ENCODE measurements at places on chromosomes 3 and 15.

DNA sequence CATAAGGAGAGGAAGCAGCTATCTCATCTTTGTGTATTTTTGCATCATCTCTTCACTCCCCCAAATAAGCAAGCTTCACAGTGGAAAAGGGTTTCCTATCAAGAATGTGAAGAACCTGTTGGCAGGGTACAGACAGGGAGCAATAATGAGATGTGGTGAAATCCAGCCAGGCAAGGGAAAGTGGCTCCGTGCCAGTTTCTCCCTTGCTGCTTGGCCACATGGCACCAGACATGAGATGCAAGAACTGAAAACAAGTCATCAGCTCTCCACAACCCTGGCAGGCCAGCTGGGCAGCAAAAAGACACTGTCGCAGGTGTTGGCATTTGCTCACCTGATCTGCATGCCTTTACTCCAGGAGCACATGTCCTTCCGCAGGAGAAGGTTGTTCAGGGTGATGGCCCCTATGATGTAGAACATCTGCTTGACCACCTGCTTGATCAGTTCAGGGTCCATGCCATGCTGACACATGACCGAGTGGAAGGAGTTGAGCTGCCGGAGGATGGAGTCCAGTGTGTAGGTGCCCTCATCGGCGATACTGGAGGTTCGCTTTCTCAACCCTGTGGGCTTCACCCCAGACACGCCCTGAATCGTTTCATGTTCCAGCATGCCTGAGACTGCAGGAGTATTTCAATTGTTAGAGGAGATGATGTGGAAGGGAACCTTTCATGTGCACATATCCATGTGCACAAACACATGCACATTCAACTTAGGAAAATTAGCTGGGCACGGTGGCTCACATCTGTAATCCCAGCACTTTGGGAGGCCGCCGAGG is 23.3 kb upstream of the MYO5C start:
- DNase-seq: no peak

DNA sequence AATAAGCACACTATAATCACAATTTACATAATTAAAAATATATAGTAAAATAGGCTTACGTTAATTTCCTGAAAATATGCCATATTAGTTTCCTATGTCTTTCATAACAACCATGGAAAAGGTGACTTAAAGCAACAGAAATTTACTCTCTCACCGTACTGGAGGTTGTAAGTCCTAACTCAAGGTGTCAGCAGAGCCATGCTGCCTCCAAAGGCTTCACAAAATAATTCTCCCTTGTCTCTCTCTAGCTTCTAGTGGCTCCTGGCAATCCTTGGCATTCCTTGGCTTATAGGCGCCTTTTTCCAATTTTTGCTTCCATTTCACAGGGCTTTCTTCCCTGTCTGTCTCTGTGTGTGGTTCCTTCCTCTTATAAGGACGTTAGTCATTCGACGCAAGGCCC is 7.6 kb downstream of the SI start:
- no peak for DNase-seq

DNA sequence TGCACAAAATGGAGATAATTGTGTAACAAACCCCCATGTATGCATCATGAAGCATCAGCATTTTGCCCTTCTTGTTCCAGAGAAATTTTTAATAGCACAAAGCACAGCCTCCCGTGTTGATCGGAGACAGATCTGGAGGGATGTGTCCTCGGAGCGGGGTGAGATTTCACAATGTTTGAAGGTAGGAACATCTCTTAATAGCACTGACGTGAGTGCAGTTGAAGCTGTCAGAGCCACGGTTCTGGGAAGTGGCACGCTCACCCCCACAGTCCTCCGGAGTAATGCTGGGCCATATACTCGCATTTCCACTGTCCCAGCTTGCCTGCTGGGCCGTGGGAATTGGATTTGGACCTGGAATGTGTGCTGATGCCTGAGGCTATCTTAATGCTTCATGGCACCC is 24.1 kb downstream of the ARPP21 start:
- no peak for DNase-seq

DNA sequence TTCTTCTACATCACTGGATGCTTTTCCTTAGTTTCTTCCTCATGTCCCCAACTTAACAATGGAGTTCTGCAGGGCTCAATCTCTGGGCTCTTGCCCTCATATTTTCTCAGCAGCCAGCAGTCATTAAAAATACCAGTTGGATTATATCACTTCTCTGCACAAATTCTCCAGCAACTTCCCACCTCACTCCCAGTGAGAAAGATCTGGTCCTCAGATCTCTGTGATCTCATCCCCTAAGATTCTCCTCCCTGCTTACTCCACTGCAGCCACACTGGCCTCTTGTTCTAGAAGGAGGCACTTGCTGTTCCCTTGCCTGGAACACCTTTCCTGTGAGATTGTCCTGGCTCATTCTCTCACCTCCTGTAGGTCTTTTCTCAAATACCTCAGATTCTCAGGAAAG is 6.1 kb downstream of the ERICH6 start:
- DNase-seq: no peak

DNA sequence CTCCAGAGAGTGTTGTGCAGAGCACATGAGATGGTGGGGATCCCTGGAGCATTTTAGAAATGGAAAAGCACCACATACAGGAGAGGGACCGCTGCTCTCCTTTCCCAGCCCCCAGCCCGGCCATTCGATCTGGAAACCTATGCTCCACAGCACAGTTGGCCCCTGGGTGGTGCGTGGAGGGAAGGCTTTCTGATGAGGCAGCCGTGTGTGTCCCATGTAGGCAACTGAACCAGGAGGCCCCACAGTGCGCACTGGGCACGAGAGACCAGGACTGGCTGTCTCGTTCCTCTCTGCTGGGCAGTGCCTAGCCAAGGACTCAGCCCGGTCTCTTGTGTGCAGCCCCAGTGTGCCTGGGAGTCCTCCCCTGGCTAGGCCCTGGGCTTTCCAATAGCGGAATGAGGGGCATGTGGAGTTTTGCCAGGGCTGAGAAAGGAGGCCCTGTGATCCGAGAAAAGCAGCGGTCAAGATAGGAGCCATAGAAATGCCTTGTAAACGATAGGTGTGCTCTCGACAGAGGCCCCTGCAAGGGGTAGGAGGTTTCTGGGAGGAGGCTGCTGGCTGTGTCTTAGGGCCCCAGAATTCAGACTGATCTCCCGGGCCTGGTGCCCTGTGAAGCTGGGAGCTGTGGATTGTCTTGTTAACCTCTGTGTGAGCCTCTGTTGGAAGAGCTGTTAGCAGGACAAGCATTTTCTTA is 39.0 kb downstream of the CHDH start:
- peak; percentile 47 for DNase-seq

DNA sequence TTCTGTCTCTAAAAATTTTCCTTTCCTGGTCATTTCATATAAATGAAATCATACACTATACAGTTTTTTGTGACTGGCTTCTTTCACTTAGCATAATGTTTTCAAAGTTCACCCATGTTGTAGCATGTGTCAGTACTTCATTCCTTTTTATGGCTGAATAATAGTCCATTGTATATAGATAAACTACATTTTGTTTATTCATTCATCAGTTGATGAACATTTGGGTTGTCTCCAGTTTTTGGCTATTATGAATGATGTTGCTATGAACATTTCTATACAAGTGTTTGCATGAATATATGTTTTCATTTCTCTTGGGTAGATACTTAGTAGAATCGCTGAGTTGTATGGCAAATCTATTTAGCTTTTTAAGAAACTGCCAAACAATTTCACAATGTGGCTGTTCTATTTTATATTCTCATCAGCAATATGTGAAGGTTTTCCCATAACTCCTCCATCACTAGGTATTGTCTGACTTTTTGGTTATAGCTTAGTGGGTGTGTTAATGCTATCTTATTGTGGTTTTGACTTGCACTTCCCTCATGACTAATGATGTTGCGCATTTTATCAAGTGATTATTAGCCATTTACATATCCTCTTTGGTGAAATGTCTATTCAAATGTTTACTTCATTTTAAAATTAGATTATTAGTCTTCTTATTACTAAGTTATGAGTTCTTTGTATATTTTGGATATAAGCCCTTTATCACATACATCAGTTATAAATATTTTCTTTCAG is 21.7 kb upstream of the AP4E1 start:
- DNase-seq: no peak

- peak; percentile 58 for DNase-seq
Measured at GRCh38 chr3:49171119-49171774, at the start of gene KLHDC8B. Gene KLHDC8B (plus strand): TSS chr3:49171598. CDS start chr3:49172770, 1,172 bp downstream.

DNA sequence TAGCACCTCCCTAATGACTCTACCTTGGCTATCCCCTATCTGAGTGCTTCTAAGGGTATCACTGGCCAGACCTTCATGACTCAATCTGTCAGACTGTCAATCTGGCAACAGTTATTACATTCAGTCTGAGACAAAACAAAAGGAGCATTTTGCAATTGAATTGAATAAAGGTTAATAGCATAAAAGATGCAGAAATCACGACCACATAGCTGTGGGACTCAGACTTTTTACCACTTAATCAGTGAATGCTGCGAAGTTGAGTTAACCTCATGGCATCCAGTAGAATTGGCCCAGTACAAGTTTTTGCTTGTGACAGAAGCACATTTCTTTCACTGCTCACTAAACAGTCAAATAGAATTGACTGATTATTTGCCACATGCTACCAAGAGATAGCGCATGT is 480.7 kb upstream of the DPPA4 start:
- no peak for DNase-seq

DNA sequence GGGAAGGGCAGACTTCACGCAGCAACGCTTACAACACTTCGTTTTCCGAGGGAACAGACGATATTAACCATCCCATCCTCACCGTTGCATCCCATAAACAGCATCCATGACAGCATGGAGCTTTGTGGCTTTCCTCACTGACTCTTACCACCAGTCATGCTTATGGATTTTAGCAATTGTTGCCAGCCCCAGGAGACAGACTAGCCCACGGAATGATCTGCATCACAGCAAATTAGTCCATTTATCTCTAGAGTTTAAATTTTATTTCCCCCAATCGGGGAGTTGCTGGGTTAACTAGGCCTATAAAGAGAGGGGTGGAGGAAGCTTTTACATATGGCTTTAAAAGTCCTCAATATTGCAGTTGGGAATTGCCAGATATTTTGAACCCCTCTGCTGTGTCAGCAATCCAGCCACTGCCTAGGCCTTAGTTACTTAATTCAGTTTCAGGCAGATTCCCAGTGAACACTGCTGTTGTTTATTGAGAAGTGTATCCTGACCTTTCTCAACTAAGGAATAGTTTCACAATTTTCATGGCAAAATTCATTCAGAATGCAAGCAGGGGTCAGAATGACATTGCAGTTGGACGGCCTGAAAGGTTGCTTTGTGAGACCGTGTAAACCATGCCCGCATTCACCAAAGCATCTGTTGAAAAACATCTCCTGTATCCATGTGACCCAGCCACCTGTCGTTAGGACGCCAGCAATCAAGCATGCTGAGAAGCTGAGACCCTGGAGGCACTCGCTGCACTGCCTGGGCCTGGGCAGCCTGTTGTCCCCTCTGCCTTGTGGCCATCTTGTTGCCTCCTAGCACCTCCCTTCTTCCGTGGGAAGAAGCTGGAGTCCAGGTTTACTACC is 397.4 kb upstream of the TPM1 start:
- DNase-seq: no peak

DNA sequence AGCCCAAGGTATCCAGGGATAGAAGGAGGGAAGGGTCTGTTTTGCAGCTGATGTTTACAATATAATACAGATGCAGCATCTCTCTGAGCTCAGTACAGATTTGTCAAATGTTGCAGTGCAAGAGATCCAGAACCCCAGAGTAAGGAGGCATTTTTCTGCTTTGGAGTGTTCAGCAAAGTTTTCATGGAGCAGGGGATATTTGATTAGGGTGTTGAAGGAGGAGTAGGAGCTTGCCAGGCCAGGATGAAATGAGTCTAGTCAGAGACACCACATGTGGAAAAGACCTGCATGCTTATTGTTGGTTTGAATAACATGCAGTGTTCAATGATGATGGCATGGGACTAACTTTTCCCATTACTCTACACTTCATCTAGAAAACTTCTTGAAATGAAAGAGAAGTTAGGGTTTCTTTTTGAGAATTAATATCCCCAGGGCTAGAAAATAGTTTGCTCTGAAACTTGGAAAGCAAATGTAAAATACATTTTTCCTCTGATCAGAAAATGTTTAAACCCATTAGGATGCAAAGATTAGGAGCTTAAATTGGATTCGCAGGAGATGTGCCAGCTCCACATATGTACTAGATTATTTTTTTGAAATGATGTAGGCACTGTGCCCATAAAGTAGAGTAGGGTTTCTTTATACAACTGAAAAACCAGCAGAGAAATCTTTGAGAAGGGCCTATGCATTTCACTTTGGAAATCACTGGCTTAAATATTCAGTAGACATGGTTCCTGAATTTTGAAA is 243.8 kb downstream of the CACNA2D3 start:
- no peak for DNase-seq

DNA sequence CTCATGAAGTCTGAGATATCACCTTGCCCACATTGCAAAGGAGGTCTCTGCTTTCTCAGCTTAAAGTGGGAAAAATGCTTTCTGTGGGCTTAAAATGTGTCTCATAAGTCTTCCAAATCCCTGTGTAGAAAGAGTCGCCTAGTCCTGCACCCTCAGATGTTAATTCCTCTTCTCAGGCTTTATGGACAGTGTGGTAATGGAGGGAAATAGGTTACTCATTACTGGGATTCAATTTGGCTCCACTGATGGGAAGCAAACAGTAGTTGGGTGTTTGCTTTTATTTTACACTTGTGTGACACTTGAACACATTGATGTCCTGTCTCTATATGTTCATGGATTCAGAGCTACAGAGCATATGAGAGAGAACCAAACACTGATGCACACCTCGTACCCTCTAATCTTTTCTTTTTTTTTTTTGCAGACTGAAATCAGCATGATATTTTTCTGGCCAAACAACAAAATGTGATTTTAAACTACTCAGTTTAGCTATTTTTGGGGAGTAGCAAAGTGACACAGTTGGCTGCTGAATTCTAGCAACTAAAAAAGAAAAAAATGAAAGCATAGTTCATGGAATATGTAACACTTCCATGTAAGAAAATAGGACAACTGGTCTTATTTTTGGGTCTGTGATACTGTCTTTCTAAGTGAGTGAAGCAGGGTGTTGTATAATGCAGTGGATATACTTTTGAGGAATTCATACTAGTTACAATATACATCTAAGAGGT is 8.6 kb downstream of the PTPRG start:
- DNase-seq: no peak

DNA sequence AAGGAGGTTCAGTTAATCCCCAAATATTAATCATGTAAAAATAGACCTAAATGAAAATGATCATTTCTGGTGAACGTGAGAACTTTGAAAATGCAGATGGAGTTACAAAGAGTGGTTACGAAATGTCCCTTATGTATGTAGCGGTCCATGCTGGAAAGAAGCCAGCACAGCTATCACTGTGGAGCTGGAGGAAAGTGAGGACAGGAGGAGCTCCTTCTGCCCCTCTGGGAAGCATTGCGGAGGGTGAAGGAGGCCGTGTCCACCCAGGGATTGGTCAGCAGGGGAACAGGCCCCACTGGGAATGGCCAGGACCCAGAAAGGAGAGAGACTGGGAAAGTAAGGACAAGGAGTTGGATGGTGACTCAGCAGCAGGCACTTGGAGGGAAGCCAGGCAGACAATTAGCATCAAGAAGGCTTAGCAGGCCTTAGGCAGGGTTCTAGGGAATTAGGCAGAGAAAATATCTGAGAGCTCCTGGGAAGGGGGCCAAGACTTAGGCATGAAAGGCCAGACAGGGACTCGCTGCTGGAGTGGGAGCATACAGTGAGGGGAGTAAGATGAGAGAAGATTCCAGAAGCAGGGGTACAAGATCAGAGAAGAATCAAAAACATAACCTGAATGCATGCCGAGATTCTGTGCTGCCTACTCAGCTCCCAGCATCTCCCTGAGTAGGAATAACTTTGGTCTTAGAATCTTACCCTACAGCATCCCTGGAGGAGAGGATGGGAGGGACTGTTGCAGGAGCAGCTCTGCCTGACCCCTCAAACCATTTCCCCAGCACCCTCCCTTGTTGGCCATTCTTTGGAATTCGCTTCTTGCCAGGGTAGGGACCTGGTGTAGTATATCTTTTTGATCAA is 171.0 kb upstream of the UMPS start:
- DNase-seq: peak; percentile 85

GRCh38 chr3:101824702-101825101 is 24.6 kb upstream of the NFKBIZ start:
- no peak for DNase-seq

Measured in kidney glomerular epithelial cell (primary cell).